NCI-H69 (cell line): ENCODE measurements at places on chromosomes 16 and 17.

DNA sequence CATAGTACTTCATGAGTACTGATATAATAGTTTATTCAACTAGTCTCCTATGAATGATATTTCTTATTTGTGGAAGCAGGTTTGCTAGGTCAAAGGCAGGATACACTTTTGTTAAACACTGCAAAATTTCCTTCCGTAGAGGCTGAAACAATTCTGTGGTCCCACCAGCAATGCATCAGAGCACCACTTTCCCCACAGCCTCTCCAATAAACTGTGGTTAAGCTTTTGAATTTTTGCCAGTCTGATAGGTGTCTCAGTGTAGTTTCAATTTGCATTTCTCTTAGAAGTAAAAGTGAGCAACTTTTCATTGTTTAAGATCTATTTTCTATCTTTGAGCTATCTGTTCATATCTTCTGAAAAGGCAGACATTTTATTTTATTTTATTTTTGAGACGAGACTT is 36.4 kb upstream of the CORO6 start:
- DNase-seq: no peak

DNA sequence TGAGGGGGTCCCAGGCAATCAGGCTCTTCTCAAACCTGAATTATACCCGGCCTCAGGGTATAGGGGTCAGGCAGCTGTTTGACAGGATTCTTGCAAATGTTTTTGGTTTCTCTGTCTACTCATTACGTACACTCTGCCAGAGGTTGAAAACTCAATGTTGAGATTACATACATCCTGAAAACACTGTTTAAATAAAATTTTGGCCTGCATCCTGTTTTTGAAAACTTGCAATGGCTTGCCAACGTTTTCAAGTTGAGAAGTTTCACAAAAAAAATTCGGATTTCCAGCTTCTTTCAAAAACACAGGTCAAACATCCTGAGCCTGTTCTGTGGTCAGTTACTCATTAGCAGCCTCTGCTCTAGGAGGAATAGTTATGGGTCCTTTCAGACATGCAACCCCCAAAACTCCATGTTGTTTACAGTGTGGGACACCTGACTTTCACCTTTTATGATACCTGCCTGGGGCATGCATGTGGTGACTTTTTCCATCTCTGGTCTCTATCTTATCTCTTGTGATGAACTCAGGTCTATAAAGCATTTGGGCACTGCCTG is 577.8 kb downstream of the WWOX start:
- DNase-seq: no peak

DNA sequence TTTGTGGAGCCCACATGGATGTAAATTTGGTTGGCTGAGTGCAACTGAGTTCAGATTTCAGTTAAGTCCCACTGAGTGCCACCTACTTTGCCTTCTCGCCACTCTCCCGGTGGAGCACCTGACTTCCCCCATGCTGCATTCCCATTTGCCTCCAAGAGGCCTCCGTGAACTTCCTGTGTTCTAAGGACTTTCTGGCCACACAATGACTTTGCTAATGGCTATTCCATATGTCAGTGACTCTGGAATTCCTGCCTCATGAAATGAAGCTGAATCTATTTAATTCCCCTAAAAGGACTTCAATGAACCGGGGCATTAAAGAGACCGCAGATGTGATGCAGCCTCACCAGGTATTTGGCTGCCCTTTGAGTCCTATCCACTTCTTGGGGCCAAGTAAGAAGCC is 29.9 kb downstream of the ABCC12 start:
- no peak for DNase-seq

DNA sequence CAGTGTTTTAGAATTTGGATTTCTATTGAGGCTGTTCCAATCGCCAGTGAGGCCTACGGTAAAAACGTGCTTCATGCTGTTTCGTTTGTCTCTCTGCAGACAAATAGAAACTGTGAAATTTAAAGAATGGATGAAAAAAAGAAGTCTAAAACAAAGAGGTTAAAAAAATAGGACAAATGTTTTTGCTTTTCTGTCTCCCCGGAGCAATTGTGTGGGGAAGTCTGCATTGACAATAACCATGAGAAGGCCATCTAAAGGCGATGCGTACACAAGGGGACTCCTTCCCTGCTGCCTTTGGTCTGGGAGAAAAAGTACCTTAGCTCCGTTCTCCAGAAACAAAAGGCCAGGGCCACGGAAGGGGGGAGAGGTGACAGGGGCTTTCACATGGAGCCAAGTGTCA is 4.6 kb upstream of the ZFHX3 start:
- DNase-seq: no peak

DNA sequence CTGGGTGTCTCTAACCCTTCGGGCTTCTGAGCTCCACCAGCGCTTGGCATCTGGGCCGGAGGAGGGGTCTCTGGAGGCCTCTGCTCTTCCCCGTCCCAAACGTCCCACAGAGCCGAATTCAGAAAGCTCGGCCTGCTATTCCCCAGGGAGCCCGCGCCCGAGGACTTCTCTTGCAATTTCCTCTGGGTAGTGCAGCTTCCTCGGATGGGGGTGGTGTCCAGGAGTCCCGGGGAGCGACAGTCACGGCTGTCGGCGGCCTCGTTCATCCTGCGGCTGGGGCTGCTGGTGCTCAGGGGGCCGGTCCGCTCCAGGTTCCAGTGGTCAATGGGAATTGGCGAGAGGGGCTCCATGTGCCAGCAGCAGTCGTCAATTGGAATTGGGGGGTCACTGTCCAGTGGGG is 11.8 kb upstream of the NLRC3 start:
- no peak for DNase-seq
